ENCODE measurements at places on chromosomes 1 and 21. TPM values are rescaled to one million over a fixed set of nuclear protein-coding genes. Genes with fewer than 3 reads are reported as not detected.

GRCh38 chr1:243457363-243457982 is 201.6 kb downstream of the SDCCAG8 start:
- no peak for DNase-seq

GRCh38 chr1:174976436-174977108 is 23.2 kb upstream of the CACYBP start:
- DNase-seq = no peak

DNA sequence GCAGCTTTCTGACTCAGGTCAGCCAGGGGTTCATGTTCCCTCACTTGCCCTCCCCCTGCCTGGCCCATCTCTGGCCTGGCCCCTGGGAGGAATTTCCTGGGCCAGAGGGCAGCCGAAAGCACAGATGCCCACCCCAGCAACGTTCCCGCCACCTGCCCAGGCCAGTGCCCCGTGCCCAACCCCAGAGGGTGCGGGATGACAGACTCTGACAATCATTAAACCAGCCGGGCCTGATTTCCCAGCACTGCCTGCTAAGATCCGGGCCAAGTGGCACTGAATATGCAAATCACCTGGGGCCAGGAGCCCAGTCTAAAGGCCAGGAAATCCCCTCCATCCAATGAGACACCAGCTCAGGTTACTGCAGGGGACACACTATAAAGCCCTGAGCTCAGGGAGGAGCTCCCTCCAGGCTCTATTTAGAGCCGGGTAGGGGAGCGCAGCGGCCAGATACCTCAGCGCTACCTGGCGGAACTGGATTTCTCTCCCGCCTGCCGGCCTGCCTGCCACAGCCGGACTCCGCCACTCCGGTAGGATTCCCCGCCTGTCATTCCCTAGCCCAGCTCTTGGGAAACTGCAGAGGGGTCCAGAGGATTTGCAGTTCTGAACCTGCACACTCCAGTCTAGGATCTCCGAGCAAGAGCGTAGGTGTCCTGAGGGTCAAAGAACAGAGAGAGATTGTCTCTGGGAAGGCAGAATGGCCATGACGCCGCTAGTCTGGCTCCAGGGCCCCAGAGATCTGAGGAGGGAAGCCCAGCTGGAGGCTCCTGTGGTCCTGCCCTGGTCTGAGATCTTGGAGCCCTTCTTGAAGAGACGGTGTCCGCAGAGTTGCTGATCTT is at the start of gene ELF3:
Gene ELF3, plus strand, starts transcription at position 408 of the 836 bp plus-strand sequence. CDS start 550 bp downstream, outside the sequence.
- DNase-seq = peak; percentile 94

DNA sequence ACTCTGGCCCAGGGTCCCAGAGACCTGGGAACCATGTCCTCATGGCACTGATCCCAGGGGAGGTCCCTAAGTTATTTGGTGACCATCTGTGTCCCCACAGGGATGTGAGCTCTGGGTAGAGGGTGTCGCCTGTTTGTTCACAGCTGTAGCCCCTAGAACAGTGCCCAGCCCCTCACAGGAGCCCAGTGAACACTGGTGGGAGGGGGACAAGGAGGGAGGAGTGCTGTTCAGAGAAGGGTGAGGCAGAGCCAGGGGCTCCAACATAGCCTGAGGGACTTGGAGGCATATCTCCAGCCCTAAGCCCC is 450.4 kb downstream of the MATN1 start:
- DNase-seq = no peak

Gene SPRR3
- polyA plus RNA-seq = not detected

GRCh38 chr1:217431395-217431794 is 199.5 kb downstream of the GPATCH2 start:
- no peak for DNase-seq

GRCh38 chr21:42734323-42734971 is 81.0 kb downstream of the PDE9A start:
- no peak for DNase-seq

DNA sequence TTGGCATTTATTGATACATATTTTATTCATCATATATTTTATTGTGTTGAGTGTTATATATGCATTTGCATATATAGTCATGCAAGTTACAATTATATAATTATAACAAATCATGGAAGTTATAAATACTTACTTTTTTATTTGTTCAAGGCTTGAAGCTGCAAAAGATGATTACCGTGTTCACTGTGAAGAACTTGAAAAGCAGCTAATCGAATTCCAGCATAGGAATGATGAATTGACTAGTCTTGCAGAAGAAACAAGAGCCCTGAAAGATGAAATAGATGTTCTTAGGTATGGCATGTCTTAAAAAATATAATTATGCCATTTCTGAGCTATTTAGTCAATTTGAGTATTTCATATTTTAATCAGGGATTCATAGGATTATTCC is 32.1 kb downstream of the HOOK1 start:
- no peak for DNase-seq

DNA sequence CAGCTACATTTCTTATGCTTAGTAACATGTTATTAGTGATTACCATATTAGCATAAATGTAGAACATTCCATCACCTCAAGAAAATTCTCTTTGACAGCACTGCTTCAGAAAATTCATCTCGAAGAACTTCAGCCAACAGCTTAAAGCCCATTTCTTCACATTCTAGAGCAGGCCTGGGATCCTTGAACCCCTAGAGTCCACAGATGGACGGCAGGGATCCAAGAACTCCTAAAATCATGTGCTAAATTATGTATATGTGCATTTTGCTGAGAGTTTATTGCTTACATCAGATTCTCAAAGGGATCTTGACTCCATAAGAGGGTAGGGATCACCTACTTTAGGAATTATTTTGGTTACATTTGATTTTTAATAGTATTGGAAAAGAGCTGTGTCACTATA is 76.2 kb upstream of the TEKT2 start:
- DNase-seq = no peak

DNA sequence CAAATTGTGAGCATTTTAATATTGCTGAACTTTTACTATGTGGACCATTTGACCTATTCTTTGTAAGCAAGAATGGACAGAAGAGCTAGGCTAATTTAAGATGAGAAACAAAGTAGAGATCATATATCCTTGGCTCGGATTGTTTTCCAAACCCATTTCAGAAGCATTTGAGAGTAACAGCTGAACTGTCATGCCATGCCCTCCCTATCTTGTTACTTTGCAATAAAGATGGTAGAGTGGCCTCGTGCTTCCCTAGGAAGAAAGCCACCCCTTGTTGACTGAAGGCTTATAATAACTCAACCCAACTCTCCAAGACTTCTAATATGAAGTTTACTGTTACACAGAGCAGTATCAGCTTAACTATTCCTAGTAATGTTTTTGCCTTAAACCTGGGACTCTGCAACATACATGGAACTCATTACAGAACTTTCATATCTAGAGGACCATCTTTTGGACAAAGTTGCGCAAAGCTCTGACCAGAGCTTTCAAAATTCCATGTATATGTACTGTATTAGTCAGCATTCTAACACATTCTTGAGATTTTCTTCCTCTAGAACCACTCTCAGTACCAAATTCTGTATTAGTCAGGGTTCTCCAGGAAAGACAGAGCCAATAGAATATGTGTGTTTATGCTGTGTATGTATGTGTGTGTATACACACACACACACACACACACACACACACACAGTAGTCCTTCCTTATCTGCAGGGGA is 68.7 kb downstream of the ADAMTS1 start:
- no peak for DNase-seq

Gene IQGAP3
- polyA plus RNA-seq = 17.0 TPM

DNA sequence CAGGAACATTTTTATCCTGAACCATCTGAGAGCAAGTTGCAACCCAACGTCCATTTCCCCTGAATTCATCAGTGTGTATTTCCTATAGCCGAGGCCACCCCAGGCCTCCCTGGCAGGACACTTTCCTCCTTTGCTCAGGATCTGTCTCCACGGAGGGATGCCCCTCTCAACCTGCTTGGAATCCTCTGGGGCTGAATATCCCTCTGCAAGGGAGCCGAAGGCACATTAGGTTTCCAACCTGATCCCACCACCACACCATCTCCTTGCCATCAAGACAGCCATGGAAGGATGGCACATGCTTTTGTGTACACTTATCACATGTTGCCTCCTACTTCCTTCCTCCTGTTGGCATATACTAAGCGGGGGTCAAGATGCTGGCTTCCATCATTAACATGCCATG is 74.8 kb upstream of the EDN2 start:
- no peak for DNase-seq

Gene UQCRHL
- polyA plus RNA-seq = 1.1 TPM

GRCh38 chr21:32611471-32611997 is 643 bp downstream of the CFAP298 start:
- no peak for DNase-seq

GRCh38 chr1:244450597-244451538 is 841 bp downstream of the ADSS2 start:
- DNase-seq = peak; percentile 31

Gene AMY1A
- 0.40 TPM for polyA plus RNA-seq

GRCh38 chr1:243438815-243439214 is 183.0 kb downstream of the SDCCAG8 start:
- DNase-seq = no peak

DNA sequence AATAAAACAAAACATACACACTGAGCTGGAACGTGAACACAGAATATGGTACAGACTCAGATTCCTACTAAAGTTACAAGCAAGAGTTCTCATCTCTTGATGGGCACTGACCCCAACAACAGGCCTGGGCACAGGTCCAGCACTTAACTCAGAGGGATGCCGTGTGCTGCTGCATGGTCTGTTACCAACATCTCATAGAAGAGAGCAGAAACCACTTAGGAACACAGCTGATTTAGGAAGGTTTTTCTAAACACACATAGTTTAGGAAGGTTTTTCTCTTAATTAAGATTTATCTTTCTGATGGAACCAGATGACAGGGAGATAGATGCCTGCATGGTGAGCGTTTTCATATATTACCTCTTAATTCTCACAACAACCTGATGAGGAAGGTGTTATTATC is 1.5 kb downstream of the GCLM start:
- DNase-seq = peak; percentile 12

Gene PIAS3
- 52.5 TPM for polyA plus RNA-seq

Gene SELENOF
- polyA plus RNA-seq = 270 TPM

DNA sequence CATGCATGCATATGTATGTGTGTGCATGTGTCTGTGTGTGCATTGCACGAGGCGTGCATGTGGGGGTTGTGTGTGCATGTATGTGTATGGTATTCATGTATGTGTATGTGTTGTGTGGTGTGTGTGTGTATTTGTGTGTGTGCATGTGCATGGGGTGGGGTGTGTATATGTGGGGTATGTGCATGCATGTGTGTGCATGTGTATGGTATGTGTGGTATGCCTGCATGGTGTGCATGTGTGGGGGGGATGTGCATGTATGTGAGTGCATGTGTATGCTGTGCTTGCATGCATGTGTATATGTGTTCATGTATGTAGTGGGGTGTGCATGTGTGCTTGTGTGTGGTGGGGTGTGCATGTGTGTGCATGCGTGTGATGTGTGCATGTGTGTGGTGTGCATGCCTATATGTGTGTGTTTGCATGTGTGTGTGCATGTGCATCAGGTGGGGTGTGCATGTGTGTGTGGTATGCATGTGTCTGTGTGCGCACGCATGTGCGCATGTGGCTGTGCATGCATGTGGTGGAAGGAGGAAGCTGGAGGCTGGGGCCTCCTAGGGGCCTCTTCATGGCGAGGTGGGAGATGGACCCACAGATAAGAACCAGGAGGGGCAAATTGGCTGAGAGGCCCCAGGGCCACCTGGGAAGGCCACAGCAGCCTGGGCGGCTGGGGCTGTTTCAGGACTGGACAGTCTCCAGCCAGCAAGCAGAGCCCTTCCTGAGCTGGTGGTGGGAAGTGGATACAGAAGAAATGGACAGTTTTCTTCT is 35.9 kb upstream of the ARF1 start:
- no peak for DNase-seq

DNA sequence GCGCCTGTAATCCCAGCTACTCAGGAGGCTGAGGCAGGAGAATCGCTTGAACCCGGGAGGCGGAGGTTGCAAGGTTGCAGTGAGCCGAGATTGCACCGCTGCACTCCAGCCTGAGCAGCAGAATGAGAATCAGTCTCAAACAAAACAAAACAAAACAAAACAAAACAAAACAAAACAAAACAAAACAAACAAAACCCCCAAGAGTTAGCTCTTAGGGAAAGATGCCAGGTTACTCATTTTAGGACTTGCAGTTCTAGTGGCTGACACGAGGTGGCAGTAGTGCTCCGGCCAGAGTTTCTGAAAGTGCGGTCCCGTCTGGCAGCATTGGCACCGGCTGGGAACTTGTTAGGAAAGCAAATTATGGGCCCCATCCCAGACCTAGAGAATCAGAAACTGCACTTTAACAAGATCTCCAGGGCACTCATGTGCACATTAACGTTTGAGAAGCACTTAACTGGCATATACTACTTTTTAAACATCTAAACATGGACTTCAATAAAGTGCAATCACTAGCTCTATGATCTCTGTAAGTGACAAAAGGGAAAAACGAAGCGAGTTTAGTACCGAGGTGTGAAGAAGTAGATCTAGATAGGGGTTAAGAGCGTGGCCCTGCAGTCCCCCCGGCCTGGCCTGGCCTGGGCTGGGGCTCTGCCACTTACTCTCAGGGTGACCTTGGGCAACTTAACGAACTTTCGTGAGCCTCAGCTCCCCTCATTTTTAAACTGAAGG is 41.9 kb upstream of the TNFRSF1B start:
- DNase-seq = peak; percentile 73

Gene LRRC38
- not detected for polyA plus RNA-seq

DNA sequence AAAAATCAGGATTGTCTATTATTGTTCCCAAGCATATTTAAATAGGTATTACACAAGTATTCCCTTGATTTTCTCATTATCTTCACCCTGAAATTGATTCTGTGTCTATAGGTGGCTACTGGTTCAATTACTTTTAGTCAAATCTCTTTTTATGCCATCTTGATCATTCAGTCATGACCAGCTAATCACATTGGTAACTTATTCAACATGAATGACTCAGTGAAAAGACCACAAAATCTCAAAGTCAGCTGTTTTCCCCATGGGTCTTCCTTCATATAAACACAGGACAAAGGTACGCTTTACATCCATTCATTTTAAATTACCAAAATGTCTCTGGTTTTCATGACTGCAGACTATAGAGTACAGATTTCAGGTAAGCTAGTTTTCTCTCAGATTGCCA is 23.7 kb upstream of the NRIP1 start:
- DNase-seq = no peak

- DNase-seq = peak; percentile 40
These were observed 68.3 kb upstream of the TARDBP start for GRCh38 chr1:10943991-10944730.

DNA sequence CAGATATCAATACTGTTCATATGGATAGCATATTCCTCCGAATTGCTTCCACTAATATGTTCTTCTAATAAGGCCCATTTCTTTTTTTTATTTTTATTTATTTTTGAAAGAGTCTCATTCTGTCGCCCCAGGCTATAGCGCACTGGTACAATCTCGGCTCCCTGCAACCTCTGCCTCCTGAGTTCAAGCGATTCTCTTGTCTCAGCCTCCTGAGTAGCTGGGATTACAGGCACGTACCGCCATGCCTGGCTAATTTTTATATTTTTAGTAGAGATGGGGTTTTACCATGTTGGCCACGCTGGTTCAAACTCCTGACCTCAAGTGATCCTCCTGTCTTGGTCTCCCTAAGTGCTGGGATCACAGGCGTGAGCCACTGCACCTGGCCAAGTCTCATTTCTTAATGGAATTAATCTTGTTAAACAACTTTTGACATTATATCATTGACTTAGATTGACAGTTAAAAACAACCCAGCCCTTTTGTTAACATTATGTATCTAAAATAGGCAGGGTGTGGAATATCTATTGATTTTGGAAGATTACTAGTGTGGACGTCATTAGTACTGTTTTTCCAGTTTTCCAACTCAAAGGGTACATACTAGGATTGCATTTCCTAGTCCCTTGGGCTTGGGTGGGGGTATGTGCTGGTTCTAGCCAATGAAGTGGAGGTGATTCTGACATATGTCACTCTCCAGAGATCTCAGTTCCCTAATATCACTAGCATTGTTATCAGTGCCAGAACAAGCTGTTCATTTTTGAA is 281.4 kb downstream of the GRIK1 start:
- no peak for DNase-seq

Gene MMP23B
- 34.1 TPM for polyA plus RNA-seq

Data from renal pelvis (tissue), 12 donors.